Stimulated activated CD8-positive, alpha-beta memory T cell treated with anti-CD3 and anti-CD28 coated beads, Interleukin-15, amount 100 ng/mL, for 48 hours (primary cell): ENCODE measurements at places on chromosomes 6 and 20.
A peak's percentile ranks its signal among the peaks of the same experiment; 100 is the strongest.

- DNase-seq = no peak
Measured at GRCh38 chr6:78589436-78589835, 277.9 kb upstream of the IRAK1BP1 start.

- DNase-seq = no peak
Measured at GRCh38 chr6:127869772-127870404, 31.0 kb downstream of the THEMIS start.

GRCh38 chr20:63280929-63281545 is 8.4 kb downstream of the ARFGAP1 start:
- DNase-seq = no peak

GRCh38 chr20:5844063-5844681 is 94.0 kb downstream of the SHLD1 start:
- peak; percentile 76 for DNase-seq

GRCh38 chr6:52540286-52540902 is 36.5 kb downstream of the TRAM2 start:
- no peak for DNase-seq

- no peak for DNase-seq
Measured at GRCh38 chr6:13216236-13217014, 111.9 kb downstream of the TBC1D7 start.

DNA sequence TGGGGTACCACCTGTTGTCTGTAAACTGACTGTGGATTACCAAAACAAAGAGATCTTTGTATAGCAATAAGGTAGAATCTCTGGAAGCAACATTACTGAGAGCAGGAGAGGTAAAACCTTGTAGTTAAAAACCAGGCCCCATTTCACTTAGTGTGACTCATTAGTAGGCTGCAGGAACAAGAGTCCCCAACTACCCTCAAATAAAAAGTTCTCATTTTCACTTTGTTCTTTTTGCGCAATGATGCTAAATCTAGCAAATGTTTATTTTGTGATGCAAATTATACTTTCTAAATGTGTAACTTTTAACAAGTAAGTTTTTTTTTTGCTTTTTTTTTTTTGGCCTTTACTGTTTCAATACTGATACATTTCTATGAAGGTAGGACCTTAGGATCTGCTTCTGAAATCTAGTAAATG is 67.1 kb downstream of the ESF1 start:
- no peak for DNase-seq

DNA sequence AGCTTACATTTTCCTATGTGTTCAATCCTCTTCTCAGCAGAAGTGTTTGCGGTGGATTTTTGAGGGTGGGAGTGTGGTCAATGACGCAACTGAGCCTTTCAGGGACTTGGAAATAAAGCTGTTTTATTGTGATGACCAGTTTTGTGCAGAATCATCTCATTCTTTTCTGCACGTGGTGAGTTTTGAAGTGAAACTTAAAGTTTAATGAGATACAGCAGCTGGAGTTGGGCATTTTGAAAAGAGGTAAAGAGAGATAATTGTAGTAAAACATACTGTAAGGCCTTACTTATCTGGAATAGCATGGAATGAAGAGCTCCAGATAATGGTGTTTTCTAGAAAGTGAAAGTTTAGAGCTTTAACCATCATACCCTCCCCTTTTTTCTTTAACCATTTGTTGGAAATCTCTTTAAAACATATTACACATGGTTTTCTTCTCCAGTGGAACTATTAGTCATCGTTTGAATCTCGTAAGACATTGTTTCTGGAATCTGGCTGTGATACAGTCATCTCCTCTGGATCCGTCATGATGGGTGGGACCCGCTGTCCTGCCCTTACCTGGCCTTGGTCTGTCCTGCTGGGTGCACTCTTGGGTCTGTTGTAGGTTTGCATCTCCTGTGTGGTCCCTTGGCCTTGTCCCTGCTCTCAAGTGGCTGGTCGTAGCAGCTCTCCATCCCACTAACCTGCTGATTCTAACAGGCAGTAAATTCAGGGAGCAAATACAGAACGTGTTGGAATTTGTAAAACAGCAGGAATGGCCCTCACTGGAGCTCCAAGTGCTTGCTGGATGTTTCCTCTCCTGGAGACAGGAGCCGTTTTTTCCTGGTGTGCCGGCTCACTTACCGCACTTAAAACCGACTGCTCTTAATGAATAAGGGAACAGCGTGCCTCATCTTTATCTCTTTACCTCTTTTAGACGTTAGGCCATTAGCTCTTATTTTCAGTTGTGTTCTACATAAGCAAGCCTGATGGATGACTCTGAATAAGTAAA is 29.8 kb downstream of the UST start:
- no peak for DNase-seq

GRCh38 chr20:47049771-47050170 is 155.1 kb downstream of the EYA2 start:
- no peak for DNase-seq

- no peak for DNase-seq
Measured at GRCh38 chr20:62665826-62666735, 23.8 kb downstream of the SLCO4A1 start.

DNA sequence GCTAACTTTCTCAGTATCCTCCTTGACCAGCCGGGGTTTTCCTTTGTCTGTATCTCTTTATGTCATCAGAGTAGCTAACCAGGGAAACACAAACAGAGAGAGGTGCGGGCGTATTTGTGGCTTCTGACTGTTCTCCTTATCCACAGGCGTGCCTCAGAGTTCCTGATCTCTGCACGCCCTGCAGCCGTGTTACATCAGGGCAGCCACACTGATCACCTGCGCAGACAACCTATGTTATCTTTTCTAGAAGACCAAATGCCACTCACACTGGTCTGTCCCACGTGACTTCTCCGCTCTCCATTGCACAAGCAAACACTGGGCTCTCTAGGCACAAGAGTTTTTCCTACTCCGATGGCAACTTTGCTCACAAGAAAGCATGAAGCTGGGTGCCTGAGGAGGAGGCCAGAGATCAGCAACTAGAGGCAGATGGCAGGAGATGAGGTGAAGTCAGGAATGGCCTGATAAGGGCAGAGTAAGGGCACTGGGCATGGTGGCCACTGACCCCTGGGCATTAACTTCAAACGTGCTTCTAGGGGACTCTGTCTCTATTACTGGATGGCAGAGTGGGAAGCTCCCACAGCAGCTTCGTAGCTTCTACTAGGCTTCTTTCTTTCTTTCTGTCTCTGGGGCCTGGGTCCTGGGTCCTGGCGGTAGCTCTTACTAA is 4.5 kb downstream of the PDE10A start:
- no peak for DNase-seq

GRCh38 chr6:21628160-21628559 is 34.6 kb downstream of the SOX4 start:
- no peak for DNase-seq

DNA sequence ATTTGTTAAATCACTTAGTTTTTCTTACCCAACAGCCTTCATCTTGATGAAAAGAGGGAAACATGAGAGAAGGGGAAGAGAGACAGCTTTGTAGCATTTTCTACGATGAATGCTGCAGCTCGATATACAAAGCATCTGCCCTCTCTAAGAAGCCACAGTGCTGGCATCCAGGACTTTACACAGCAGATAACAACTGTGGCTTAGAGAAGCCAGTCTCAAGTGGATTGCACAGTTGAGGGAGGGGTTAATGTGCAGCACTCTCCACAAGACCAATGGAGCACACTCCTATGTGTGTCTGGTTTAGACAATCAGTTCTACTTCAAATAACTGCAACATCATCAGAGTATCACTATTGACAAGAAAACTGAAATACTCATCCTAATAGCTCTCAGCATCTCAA is 5.8 kb downstream of the C6orf120 start:
- no peak for DNase-seq

DNA sequence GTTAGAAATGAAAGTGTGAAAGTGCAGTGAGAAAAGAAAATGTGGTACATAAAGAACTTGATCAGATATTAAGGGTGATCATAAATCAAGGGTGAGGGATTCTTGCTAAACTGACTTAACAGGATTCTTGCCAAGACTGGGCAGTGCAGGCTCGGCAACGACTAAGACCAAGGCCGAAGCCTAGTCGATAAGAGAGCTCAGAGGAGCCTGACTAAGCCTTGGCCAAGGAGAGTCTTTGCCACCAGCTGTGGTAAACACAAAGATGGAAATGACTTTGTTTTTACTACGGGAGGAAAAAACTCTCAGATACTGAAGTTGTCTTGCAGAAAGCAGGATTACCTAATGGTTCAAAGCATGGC is 196.6 kb downstream of the LY86 start:
- DNase-seq = no peak

DNA sequence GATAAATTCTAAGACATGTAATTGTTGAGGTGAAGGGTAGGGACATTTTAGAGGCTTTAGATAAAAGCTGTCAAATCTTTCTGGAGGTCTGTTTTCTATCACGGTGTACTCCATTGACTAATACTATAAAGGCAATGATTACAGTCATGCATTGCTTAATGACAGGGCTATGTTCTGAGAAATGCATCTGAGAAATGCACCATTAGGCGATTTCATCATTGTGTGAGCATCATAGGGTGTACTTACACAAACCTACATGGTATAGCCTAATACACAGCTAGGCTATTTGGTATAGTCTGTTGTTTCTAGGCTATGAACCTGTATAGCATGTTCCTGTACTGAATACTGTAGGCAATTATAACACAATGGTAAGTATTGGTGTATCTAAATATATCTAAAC is 71.3 kb upstream of the FYN start:
- no peak for DNase-seq

DNA sequence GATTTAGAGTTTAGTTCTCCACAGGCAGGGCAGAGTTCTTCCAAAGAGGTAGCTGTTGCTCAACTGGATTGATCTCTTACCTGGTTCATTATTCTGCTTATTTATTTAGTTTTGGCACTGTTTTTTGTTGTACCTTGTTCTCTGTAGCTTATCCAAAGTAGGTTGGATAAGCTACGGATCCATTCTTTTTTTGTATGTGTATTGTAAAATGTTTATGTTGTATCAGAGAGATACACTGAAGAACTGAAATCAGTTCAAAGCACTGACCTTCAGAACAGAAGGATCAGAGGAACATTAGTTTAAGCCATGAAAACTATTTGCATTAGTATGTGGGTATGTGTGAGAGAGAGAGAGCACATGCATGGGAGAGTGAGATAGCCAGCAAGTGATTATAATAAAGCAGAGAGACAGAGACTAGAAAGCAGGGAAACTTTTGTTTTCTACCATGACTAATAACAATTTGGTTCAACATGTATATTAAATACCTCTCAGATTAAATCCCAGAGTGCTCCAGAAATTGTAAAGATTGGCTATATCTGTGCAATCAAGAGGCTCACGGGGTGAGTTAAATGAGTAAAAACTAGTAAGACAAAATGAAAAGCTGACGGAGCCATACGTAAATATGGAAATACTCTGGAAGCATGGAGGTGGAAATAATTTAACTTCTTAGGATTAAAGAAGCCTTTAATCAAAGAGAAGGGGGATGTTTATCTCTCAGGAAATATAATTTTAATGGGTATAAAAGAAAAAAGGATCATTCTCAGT is 40.2 kb downstream of the ITCH start:
- DNase-seq = no peak

- DNase-seq = no peak
Measured at GRCh38 chr20:44081476-44081875, 105.5 kb downstream of the JPH2 start.

- no peak for DNase-seq
Measured at GRCh38 chr6:131950767-131951575, at the start of gene CCN2. CCN2 (minus strand) TSS chr6:131951372; CDS start chr6:131951172, 200 bp downstream.

GRCh38 chr20:24617757-24618450 is 148.5 kb downstream of the SYNDIG1 start:
- DNase-seq = no peak

GRCh38 chr20:16970776-16971175 is 222.6 kb downstream of the OTOR start:
- no peak for DNase-seq

DNA sequence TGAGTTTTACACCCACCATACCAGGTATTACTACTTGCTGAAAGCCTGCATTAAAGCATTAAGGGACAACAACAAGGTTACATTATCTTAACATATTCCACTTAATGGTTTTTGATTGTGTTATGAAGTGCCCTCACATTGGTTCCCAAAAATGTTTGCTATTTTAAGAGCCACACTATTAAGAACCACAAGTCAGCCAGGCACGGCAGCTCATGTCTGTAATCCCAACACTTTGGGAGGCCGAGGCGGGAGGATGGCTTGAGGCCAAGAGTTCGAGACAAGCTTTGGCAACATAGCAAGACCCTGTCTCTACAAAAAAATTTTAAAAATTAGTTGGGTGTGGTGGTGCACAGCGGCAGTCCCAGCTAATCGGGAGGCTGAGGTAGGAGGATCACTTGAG is 28.2 kb downstream of the ATXN1 start:
- no peak for DNase-seq

DNA sequence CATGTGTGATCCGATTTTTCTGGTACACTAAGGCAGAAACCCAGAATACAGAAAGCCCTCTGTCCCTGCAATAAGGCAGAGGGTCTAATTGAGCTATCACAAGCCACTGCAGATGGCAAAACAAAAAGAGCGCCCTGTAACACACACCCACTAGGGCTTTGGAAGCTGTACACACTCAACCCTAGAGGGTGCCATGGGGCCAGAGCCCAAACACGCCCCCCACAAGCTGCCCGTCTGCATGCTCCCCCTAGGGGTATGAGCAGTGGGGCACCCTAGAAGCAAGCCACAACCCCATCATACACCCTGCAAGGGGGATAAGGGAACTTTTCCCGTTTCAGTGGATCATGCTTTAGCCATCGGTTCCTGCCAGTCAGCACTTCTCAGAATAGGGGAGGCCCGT is 62.2 kb upstream of the PDE10A start:
- no peak for DNase-seq

- DNase-seq = no peak
Measured at GRCh38 chr6:61980622-61981021, 305.4 kb downstream of the KHDRBS2 start.

DNA sequence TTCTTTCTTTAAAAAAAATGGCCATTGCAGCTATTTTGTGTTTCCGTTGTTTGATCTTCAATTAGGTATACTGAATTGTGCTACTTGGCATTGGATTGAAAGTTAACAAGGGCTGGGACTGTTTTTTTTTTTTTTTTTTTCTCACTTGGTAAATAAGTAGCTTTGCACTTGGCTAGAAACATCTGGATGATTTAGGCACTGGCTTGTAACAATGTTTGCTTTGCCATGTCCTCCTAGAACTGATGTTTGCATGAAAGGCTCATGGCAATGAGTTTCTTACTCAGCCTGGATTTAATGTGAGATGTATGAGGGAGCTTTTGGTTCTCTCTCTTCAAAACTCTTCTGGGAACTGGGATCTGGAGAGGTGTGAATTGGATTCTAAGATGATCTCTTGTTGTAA is 414.1 kb downstream of the CDH26 start:
- DNase-seq = no peak

DNA sequence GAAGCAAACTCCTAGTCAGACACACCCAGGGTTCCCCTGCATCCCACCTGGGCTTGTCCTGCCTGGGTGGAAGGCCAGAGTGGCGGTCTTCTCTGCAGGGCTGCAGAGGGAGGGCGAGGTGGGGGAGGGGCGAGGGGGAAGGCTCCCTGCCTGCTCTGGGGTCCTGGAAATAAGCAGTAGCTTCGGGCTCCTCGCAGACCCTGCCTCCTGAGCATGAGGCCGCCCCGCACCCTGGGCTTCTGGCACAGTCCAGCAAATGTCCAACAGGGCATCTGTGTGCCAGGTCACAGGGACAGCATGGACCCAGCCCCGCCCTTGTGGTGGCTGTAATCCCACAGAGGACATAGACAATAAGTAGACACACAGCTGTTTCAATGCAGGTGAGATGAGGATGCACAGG is 193.8 kb downstream of the TAF4 start:
- DNase-seq = no peak
